ENCODE measurements at places on chromosomes 4 and X. TPM values are rescaled to one million over a fixed set of nuclear protein-coding genes. Genes with fewer than 3 reads are reported as not detected.
A peak's percentile ranks its signal among the peaks of the same experiment; 100 is the strongest.

DNA sequence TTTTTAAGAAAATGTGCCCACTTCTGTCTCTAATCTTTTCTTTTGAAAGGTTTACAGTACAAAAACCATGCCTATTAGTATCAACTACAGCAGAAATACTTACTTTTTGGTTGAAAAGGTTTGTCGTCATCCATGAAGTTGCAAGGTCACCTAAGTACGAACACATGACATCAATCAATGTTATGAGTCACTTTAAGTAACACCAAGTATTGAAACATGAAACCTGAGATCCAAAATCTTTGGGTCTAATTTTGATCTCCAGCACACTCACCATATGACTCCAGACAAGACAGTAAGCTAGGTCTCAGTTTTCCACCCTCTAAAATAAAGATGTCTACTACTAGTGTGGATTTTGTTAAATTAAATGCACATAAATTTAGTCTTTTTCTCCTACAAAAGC is 8.4 kb downstream of the ZNF280C start:
- no peak for DNase-seq

GPR173 gene
- 11.9 TPM for polyA plus RNA-seq

DNA sequence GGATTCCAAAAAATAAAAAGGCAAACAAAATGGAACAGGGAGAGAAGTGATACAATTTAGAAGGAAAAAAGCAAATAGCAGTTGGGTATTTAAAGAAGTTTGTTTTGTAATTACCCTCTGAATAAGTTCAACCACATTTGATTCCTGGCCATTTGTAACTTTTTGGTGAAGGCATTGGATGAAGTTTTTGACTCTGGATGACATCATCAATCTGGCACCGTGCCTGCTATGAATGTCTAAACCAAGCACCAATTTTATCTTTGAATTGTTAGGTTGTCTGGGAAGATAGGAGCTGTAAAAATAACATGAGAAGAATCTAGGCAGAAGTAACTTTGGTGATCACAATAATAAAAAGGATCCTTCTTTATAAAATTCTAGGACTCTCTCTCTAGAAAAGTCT is 29.5 kb downstream of the TMPRSS11A start:
- no peak for DNase-seq

GRCh38 chrX:10011261-10011931 is 44.2 kb downstream of the CLDN34 start:
- DNase-seq: no peak

DNA sequence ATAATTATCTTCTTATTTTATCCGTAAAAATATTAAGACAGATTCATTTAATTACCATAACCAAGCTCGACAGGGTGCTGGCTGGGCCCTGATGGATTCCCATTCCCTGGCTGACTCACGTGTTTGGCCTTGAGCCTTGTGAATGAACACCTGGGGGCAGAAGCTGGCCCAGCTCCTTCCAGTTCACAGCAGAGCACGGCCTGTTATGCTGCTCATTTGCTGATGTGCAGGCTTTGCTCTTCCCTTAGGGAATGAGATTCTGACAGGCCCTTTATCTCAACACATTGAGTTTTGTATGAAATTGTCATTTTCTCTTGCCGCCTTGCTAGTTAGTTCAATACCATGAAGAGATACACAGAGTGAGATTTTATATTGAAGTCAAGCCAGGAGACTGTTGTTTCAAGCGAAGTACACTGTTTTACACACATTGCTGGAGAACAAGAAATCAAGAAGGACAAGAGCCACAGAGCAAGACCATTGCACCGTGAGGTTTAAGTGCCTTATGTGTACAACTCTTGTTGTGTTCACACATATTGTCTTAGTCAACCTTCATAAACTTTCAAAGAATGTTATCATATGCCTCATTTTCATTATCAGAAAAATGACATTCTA is 1583.3 kb downstream of the STIM2 start:
- DNase-seq: no peak

FAM9C gene
- polyA plus RNA-seq: 0.84 TPM

DNA sequence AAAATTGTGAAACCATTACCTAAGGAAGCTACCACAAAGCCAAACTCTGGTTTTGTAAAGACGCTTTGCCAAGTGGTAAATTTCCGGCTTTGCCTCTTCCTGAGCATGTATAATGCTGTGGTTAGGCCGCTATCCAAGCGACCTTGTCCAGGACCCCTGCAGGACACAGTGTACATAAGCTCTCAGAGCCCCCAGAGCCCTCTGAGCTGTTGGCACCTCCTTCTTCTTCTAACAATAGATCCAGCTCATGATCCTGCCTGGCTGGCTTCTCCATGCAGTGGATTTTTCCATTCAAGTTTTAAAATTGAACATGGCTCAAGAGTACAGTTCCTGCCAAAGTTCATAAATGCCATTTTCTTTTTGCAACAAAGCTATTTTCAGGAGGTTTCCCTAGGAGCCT is 326.7 kb downstream of the MAPK10 start:
- peak; percentile 78 for DNase-seq

GRCh38 chr4:116599859-116600258 is 485.5 kb downstream of the TRAM1L1 start:
- DNase-seq: no peak

ARHGAP36 gene
- 295 TPM for polyA plus RNA-seq

DNA sequence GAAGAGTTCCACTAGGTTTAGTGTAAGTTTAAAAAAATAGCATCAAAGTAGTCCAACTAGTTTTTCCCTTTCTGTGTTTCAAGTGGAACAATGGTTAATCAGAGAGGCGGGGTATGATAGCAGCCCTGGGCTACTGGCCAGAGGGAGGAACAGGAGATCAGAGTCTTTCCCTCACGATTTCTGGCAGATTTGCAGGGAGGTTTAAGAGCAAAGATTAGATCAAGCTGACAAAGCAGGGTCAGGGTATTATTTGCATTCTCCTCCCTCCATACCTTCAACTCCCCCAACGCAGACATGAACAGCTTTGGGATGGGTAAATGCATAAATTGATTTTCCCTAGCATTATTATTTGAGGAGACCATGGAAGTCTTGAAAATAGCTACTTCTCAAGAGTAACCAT is 277.6 kb upstream of the DIAPH2 start:
- DNase-seq: peak; percentile 27

DNA sequence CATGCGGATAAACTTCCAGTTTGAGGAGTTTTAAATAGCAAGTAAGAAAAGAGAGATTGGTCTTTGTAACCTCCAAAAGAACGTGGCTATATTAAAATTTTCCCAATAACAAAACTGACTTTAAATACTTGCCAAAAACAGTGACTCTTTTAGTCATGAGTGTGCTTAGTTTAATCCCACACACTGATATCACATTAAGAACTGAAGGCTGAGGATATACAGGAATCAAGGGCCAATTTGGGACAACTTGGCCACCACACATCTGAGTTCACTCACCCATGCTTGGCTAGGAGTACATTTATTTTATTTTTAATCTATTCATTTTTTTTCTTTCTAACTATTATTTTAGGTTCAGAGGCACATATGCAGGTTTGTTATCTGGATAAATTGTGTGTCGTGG is 110.2 kb downstream of the APBB2 start:
- DNase-seq: no peak

- no peak for DNase-seq
Measured at GRCh38 chr4:125826801-125827695, 512.3 kb downstream of the FAT4 start.

GRCh38 chrX:115652221-115652620 is 91.2 kb downstream of the PLS3 start:
- DNase-seq: no peak

ERCC6L gene
- 3.5 TPM for polyA plus RNA-seq

DNA sequence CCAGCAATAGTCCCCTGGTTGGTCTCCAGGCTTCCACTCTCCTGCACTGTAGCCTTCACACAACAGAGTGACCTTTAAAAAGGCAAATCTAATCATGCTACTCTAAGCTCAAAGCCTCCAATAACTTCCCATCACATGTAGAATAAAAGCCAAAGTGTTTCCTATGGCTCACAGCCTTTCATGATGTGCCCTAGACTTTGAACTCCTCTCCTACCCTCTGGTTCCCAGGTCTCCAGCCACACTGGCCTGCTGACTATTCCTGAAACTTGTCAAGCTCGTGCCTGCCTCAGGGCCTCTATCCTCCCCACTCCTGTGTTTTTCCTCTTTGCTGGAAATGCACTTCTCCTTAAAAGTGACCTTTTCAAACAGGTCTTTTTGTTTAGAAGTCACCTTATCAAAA is 3.1 kb downstream of the MANBA start:
- DNase-seq: no peak

TDO2 gene
- not detected for polyA plus RNA-seq

ARAP2 gene
- polyA plus RNA-seq: 0.90 TPM

- no peak for DNase-seq
Measured at GRCh38 chrX:40176351-40177116, 78.8 kb upstream of the BCOR start.

GRCh38 chrX:129808829-129809796 is 29.4 kb downstream of the SASH3 start:
- no peak for DNase-seq

Measured in muscle of arm (tissue), 14 donors.